Activated CD4-positive, alpha-beta T cell treated with anti-CD3 and anti-CD28 coated beads for 1 hour (primary cell): ENCODE measurements at places on chromosomes 13 and 19.

- no peak for DNase-seq
Measured at GRCh38 chr13:80265348-80265747, 75.6 kb downstream of the SPRY2 start.

- no peak for DNase-seq
Measured at GRCh38 chr13:104057861-104058260, 991.6 kb upstream of the SLC10A2 start.

GRCh38 chr13:83007226-83007625, 875.0 kb downstream of the SLITRK1 start:
- DNase-seq = no peak

DNA sequence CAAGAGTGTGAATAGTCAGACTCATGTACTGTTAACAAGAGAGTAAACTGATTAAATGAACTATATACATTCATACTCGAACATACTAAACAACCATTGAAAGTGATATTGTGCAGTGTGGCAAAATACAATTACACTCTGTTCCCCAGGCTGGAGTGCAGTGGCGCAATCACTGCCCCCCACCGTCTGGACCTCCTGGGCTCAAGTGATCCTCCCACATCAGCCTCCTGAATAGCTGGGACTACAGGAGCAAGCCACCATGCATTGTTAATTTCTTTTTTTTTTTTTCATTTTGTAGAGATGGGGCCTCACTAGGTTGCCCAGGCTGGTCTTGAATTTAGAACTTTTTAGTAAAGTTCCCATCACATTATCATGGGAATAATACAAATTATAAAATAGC, 77.3 kb upstream of the LSM14A start:
- no peak for DNase-seq

DNA sequence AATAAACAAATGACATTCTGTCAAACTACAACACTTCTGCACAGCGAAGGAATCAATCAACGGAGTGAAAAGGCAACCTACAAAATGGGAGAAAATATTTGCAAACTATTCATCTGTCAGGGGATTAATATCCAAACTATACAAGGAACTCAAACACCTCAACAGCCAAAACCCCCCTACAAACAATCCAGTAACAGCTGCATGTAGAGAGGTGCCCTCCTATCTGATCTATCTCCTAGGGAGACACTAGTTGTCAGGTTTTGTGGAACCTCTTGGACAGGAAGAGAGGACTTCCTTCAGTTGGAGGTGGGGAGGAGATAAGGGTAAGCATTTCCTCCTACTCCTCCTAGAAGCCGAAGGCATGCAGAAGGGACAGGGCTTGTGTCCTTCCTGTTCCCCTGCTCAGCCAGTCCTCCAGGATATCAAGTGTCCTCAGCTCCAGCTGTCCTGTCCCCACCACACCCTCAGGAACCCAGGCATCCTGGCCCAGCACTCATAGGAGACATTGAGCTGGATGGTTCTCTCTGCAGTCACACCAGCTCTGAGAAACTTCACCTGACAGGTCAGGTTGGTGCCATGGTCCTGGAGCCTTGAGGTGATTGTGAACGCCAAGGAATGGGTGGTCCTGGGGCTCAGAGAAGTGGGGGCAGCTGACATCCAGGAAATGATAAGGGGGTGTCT, 9.8 kb upstream of the SIGLEC8 start:
- DNase-seq = no peak

DNA sequence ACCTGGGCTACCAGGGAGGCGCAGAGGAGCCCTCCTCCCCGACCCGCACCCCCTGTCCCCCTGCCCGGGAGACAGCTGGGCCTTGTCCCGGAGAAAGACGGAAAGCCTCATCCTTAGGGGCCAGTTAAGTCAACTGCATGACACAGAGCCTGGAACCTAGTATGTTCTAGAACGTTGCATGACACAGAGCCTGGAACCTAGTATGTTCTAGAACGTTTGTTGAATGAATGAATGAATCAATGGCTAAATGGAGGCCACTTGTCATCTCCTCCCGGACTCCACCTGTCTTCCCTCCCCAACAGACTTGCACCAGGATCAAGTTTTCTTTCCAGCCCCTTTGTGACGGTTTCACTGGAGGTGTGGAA, 706 bp downstream of the SERP2 start:
- DNase-seq = no peak

GRCh38 chr19:16386619-16387240, 62.1 kb downstream of the KLF2 start:
- DNase-seq = peak; percentile 39

GRCh38 chr13:108859197-108860012, 230.0 kb downstream of the MYO16 start:
- no peak for DNase-seq

DNA sequence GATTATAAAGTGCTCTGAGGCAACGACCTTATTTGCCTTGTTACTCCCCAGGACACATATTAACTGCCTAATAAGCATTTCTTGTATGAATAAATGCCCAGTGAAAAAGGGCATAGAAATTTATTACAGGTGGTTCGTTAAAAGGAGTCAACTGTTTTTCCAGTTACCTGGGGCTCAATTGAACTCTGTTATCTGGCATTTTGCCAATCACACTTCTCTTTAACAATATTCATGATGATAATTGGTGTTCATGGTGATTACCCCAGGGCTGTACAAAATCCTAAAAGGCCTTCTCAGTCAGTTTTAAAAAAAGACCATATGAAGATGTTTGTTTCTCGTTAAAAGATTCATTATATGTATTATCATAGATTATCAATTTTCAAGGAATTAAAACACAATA, 57.1 kb downstream of the KL start:
- DNase-seq = no peak

DNA sequence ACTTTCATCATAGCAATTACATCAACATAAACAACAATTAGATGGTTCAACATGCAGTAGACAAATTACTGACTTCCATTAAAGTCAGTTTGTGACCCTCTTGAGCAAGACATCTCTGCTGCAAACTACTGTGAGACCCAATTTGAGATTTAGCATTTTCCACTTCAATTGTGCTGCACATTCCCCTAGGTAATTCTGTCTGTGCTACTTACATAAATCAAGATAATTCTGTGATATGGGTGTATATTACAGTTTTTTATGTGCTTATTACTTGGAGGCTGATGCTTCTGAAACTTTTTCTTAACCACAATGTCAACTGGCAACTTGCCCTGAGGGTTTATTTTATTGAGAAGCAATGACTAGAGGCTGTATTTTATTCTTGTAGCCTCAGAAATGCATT, 1714.4 kb downstream of the OLFM4 start:
- no peak for DNase-seq

- no peak for DNase-seq
Measured at GRCh38 chr19:38953677-38954076, 21.9 kb downstream of the FBXO17 start.

DNA sequence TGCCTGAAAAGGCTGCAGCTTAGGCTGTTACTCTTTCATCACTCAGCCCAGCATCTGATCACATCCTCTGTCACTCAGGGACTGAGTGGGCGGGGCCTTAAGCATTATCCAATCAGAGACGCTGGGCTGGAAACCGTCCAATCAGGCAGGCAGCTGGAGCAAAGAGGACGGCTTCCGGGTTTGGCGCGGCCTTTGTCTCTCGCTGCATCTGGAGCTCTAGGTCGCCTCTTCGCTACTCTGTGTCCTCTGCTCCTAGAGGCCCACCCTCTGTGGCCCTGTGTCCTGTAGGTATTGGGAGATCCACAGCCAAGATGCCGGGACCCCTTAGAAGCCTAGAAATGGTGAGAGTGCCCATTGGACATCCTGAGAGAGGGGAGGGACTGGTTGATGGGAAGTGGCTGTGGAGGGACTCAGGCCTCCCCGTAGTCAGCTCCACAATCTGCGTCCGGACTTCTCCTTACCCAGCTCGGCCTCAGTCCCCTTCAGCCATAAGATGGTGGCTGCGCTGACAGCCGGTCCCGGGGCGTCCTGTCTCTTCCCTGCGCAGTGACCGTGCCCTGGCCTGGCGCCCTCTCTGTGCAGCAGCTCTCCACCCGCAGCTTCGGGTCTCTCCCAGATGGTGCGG, at the start of gene ZNF486:
TSS of gene ZNF486 (plus strand) at position 195 of the 625 bp plus-strand sequence. CDS start at position 312, 117 bp downstream.
- peak; percentile 79 for DNase-seq
